Effector memory CD8-positive, alpha-beta T cell (primary cell): ENCODE measurements at places on chromosomes 13 and 19.

DNA sequence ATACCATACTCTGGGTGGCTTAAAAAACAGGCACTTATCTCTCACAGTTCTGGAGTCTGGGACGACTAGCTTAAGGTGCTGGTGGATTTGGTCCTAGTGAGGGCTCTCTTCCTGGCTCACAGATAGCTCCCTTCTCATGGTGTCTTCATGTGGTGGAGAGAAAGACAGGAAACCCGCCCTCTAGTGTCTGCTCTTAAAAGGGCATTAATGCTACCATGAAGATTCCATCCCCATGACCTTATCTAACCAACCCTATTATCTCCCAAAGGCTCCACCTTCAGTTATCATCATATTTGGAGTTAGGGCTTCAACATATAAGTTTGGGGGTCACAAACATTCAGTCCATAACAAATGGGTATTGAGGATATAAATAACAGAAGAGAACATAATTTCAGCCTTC is 139.4 kb downstream of the HS6ST3 start:
- DNase-seq, result no peak

GRCh38 chr19:55452749-55453346 is 8.6 kb downstream of the ISOC2 start:
- no peak for DNase-seq

DNA sequence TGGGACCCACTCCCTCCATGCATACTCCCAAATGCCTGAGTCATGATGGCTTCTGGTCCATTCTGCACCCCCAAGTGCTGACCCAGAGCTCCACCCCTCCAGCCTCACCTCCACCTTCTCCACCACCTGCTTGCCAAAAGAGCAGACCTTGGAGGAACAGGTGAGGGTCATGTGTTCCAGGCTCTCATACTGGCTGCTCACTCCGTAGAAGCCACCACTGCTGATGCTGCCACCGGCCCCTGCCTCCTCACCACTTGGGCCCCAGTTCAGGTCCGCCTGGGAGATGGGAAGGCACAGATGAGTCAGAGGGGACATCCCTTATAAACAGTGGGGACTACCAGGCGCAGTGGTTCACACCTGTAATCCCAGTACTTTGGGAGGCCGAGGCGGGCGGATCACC is 7.9 kb downstream of the CD37 start:
- DNase-seq, result no peak

GRCh38 chr19:37997911-37998344 is 90.9 kb downstream of the SIPA1L3 start:
- DNase-seq, result no peak

DNA sequence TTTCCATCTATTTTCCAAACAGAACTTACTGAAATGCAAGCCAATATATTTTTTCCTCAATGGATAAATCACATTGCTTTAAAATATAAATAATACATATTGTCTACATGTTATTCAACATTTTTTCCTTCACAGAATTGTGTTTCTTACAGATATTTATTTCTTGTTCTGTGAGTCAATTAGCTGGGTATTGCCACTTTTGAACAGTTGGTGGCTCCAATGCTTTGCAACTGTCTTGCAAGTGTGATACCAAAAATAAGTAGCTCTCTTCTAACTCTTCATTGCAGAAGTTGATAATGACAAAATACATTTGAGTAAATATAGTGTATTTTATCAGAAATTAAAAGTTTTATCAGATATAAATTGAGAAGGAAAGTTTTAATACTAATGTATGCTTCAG is 17.1 kb upstream of the GPC5 start:
- no peak for DNase-seq
